ENCODE measurements at places on chromosomes 5 and 9. TPM values are rescaled to one million over a fixed set of nuclear protein-coding genes. Genes with fewer than 3 reads are reported as not detected.
A peak's percentile ranks its signal among the peaks of the same experiment; 100 is the strongest.

The CD274 gene
- total RNA-seq: 1.7 TPM

The PPP2R2B gene
- total RNA-seq: 1.7 TPM

The TTC16 gene
- 0.08 TPM for total RNA-seq

GRCh38 chr5:43303242-43303641, 10.0 kb downstream of the HMGCS1 start:
- DNase-seq: no peak

- DNase-seq: no peak
These were observed 29.4 kb downstream of the ZCCHC7 start for GRCh38 chr9:37149666-37150308.

GRCh38 chr5:157778121-157778805, 34.8 kb downstream of the LSM11 start:
- DNase-seq: peak; percentile 59
